ENCODE measurements at places on chromosomes 2 and 18.

- no peak for DNase-seq
These were observed 1.2 kb downstream of the ERMN start for GRCh38 chr2:157324331-157324843.

DNA sequence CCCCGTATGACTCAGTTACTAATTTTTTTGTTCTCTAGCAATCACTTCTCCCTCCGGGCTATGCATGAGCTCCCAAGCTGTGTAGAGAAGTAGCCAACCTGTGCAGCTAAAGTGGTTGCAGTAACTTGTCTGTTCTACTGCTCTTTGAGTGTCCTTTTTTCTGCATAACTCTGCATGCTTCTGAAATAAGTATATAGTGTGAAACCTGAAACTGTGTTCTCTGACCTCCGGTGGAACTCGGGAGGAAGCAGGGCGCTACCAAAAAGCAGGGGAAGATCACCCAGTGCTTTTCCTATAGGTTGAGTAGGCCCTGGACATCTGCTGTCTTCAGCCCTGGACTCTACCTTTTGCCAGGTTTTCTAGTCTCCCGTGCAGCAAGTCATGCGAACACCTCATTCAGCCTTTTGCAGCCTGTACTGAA lies 47.8 kb downstream of the PHLPP1 start:
- no peak for DNase-seq

DNA sequence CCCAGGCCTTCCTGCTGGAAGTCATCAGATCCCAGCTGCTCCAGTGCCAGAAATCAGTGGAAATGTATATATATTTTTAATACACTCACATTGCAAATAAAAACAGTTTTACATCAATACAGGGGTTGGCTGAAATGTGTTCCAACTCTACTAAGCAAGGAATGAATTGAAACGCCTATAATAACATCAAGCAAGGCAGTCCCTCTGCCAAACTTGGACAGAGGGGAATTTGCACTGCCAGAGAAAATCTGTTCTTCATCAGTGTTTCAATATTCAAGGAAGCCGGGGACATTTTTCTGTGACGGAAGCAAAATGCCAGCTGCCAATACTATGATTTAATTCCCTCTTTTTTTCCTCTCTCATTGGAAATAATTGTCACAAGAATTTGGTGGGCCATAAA lies 335.3 kb downstream of the TNS1 start:
- DNase-seq, result no peak

GRCh38 chr2:17301437-17301836 lies 216.8 kb downstream of the RAD51AP2 start:
- DNase-seq, result no peak

DNA sequence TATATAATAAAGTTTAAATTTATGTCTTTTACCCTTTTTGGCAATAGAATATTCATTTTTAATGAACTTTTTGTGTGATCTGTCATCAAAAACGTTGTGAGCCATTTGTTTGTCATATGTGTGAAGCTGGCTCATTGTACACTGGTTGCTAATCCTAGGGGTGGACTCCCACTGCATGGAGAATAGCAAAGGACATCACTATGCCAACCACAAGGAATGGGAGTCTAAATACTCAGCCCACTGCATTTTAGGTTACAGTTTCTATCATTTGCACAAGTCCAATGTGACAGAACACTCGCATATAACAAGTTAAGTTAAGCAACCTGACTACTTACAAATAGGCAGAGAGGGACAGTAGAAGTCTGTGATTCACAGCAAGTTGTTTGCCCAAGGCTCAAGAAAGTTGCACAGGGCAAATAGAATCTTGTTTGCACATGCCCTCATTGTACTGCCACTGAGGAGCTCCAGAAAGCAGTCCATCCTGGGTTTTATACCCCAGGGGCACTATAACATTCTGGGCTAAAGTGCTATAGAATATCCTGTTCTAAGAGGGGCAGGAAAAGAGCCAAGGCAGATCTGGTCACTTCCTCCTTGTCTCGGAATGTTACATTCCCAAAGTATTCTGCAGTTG lies 545.9 kb upstream of the GCFC2 start:
- DNase-seq, result no peak

- DNase-seq, result no peak
These were observed 58.9 kb downstream of the TGIF1 start for GRCh38 chr18:3508576-3509549.

DNA sequence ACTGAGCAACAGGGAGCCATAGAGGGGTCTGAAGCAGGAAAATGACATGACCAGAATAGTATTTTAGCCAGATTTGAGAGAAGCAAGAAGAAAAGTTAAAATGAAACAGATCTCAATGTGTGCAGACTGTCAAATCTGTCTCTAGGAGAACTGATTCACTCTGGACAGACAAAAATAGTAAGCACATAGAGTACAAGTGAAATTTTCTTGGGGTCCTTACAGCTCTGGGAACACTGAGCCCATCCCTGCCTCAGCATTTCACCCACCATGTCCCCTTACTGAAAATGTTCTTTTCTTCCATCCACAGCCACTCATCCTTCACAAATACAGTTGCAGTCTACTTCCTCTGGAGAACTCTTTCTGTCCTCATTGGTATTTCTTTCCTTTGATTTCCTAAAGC lies 359.2 kb downstream of the MTX2 start:
- DNase-seq, result no peak
